GM12892 (cell line): ENCODE measurements at places on chromosomes 4 and X.

DNA sequence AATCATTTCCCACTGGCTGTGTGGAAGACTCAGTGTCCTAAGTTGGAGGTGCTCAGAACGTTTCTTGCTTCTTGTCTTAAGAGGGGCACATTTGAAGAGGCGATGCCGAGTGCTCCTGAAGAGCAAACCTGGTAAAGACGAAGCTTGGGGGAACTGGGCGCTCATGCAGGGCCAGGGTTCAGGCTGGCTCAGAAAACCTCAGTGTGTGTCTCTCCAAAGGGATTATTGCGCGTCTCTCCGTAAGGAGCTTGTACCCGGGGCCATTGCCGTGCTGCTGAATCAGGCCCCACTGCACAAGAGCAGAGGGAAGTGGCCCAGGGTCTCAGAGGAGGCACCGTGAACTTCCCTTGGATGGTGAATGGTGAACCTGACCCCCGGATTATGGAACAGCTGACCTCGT, 44.4 kb downstream of the PSAPL1 start:
- no peak for DNase-seq

DNA sequence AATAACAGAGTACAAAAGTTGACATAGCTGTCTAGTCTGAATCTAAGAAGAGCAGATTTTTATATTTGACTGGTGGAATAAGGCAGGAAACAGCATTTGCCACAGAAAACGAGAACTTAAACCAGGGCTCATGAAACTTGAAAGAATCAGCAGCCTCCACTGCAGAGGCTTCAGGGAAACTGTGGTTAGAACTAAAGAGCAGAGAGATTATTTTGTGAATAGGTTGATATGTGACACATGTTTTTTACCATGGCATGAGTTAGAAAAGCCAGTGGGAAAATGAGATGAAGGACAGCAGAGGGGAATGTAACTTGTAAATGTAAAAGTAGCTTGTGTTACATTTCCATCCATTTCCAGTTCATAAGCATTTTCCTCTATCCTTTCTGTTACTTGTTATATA, 63.7 kb upstream of the CAMK2D start:
- DNase-seq, result no peak

DNA sequence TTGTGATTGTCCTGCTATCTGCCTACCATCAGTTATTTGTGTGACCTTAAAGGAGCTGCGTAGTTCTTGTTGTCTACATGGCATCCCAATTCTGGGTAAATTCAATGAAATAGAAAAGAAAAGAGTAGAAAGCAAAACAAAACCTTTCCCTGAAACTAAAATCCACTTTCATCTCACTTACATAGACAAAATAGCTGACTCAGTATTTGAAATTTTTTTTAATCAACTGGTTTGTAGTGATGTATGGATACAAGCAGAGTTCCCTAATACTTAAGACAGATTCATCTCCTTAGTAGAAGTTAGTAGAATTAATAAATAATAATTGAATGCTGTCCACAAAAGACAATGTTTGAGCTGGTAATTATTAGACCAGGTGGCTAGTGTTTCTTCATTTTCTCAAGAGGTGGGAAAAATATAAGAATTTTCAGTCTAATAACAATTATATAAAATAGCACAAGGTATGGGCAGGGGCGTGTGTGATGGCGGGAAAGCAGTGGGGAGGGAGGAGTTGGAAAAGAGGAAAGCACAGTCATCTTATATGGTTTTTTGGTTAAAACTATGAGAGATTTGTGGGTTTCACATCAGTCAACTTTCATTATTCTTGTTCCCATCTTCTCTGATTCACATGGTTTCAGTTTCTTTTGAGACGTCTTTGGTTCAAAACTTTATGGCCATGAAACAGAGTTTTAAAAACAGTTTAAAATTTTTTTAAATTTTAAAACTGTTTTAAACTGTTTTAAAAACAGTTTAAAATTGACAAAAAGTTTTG, 275.2 kb downstream of the SPRY1 start:
- DNase-seq, result no peak

- no peak for DNase-seq
Measured at GRCh38 chrX:9522378-9523155, 57.7 kb downstream of the TBL1X start.

DNA sequence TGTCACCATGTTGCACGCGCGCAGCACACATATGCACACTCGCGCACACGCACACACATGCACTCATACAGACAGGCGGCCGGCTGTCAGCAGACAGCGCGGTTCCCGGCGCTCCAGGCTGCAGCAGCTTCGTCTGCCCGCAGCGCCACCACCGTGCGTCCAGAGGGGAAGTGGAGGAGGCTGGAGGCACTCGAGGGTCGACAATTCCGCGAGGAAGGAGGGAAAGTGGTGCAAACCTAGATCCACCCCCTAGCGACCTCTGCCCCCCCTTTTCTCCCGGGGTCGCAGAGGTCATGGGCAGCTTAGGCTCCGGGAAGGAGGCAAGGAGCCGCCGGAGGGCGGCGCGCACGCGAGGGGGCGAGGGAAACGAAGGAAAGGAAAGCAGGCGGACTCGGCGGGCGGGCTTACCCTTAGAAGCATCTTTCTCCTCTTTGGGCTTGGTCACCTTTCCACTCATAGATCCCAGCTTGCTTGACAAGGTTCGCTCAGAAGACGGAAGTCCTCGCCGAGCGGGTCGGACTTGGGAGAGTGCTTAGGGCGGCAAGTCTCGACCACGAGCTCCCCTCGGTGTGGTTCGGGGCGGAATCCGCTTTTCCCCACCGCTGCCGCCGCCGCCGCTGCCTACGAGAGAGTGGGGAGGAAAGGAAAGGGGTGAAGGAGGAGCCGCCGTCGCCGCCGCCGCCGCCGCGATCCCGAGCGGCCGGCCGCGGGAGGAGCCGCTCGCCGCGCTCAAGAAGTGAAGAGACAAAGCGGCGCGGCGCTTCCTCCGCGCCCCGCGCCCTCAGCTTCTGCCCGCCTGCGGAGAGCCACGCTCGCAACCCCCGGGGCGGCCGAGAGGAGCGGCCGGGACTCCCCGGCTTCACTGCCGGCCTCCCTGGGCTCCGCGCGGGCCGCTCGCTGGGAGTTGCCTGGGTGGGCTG, 326.6 kb upstream of the F9 start:
- no peak for DNase-seq

GRCh38 chrX:86021652-86022289, 25.6 kb downstream of the CHM start:
- no peak for DNase-seq

DNA sequence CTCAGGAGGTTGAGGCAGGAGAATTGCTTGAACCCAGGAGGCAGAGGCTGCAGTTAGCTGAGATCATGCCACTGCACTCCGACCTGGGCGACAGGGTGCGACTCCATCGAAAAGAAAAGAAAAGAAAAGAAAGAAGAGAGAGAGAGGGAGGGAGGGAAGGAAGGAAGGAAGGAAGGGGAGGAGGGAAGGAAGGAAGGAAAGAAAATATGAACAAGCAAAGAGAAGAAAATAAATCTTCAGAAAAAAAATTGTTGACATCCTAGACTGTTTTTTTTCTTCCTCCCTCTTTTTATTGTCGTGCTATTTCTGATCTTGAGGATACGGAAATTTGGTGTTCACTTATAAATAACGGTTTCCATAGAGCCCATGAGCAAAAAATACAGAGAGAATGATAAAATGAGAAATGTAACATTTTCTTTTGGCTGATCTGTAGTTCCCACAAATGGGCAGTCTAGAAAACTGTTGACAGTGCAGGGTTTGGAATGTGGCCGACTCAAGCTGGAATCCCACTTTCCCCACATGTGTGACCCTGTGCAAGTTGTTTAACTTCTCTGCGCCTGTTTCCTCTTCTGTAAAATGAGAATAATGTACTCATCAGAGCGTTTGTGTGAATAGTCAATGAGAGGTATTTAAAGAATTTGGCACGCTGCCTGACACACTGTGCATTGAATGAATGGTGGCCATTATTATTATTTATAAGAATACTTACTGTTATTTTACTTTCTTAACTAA, 19.4 kb downstream of the SORBS2 start:
- no peak for DNase-seq

- DNase-seq, result no peak
Measured at GRCh38 chr4:47383829-47384427, 79.6 kb downstream of the COMMD8 start.

- DNase-seq, result no peak
Measured at GRCh38 chrX:48522291-48522690, 683 bp downstream of the EBP start.

DNA sequence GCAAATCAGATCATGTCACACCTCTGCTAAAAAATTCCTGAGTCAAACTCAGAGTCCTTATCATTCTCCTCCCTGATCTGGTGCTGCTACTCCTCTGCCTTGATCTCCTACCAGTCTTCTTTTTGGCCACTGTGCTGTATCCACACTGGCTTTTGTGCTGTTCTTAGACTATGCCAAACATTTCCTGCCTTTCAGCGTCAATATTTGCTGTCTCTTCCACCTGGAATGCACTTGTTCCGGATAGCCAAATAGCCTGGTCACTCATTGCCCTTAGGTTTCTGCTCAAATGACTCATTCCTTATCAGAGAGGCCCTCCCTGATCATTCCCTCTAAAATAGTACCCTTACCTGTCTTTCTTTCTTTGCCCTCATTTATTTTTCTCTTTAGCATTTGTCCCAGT, 24.4 kb upstream of the RP2 start:
- DNase-seq, result no peak

- no peak for DNase-seq
Measured at GRCh38 chrX:65871671-65872311, 168.1 kb downstream of the VSIG4 start.

GRCh38 chr4:103097112-103097511, 2.5 kb downstream of the BDH2 start:
- no peak for DNase-seq

- no peak for DNase-seq
Measured at GRCh38 chr4:11904846-11905739, 476.4 kb upstream of the HS3ST1 start.

GRCh38 chr4:150906987-150907633, 108.0 kb downstream of the LRBA start:
- DNase-seq, result no peak

GRCh38 chrX:150567645-150568319, 639 bp upstream of the MTM1 start:
- DNase-seq, result no peak

DNA sequence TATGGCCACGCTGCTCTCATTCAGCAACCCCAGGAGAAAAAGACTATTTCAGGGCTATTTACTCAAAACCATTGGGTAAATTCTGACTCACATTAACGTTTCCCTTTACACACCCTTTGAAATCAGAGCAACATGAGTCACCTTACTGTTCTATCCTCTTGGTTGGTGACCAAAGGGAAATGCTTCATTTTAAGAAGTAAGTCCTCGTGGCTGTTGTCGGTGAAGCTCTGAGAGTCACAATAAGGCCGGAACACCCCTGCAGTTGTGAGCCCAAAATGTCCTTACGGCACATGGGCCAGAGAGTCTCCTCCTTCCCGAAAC, 56.3 kb upstream of the SPRY1 start:
- DNase-seq, result no peak

DNA sequence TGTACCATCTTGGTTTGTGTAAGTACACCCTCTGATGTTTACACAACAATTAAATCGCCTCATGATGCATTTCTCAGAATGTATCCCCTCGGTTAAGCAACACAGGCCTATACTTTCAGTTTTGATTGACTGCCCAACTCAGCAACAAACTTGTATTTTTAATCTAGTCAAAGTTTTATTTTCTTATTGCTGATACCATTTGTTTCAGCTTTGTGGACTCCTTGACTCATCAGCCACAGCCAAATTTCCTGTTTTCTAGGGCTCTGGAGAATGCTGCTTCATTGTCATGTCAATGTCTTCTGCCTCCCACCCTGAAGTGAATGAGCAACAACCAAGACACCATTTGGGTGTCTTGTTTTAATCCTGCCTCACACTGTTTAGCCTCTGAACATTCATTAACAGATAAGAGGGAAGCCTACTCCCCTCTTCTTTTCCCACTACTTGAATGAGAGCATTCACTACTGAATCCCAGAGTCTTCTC, 14.0 kb downstream of the BBS12 start:
- no peak for DNase-seq

DNA sequence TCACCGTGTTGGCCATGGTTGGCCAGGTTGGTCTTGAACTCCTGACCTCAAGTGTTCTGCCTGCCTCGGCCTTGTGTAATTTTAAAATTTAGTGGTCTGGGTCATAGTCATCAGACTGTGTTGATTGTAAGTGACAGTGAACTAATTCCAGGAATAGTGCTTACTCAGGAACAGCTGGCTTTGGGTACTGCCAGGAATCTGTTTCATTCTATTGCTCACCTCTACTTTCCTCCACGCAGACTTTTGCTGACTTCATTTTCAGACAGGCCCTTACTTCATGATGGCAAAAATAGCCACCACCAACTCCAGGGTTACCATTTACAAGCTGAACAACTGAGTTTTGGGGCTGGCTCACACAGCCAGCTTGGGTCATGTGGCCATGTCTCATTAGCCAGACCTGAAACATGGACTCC, 54.6 kb downstream of the FNIP2 start:
- no peak for DNase-seq

DNA sequence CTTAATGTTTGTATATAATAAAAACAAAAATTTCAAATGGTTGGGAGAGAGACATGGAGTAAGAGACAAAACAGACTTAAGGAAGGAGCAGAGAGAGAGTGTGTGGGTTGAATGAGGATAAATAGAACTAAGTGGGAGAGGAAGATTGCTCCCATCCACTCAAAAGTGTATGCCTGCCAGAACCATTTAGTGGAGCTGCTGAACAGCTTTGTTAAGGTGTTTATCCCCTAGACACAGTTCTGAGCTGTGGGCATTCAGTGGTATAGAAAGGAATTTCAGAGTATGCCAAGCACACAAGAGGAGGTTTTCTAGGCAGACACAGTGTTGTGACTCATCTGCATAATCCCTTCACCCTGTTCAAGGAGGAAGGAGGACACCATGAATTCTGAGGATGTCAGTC, 508.6 kb upstream of the EPHA5 start:
- no peak for DNase-seq

GRCh38 chr4:152937336-152938236, 1.5 kb downstream of the FHDC1 start:
- DNase-seq, result peak; percentile 46

DNA sequence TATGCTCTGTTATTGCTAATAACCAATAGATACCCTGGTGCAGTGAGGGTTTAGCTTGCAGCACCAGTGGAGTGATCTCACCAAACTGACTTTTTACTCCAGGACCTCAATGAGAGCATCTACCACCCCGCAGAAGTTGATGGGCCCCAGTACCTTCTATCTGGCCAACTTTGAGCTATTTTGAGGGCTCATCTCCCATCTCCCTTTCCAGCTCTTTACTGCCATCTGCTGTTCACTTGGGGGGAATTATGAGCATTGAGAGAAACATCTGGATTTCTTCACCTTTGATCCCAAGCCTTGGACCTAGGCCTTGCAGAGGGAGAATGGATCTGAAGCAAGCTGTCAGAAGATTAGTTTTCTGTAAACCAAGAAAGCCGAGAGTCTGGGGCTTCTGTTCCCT, 143.6 kb downstream of the TMEM164 start:
- no peak for DNase-seq
